ENCODE measurements at places on chromosomes 13 and 19.

DNA sequence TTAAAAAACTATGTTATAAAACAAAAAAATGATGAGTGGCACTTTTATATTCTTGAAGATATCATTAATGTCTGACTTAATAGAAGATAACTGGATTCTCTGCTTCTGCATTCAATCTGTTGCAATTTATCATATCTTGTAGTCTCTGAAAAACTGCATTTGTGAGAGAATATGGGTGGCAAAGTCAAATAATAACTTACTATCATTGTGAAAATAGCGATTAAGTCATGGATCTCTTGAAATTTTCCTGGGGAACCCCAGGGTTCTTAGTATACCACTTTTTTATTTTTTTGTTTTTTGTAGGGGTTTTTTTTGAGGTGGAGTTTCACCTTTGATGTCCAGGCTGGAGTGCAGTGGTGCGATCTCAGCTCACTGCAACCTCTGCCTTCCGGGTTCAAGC lies 127.1 kb downstream of the STOML3 start:
- H3K27ac ChIP-seq: no peak overlapping the region
- no peaks in the 10 kb centered on the region for H3K4me1 ChIP-seq
- H3K27me3 ChIP-seq: no peaks in the 10 kb centered on the region
- H3K4me3 ChIP-seq: no peak overlapping the region
- no peak for DNase-seq
- H3K36me3 ChIP-seq: peaks cover 3% of the 10 kb centered on the region

DNA sequence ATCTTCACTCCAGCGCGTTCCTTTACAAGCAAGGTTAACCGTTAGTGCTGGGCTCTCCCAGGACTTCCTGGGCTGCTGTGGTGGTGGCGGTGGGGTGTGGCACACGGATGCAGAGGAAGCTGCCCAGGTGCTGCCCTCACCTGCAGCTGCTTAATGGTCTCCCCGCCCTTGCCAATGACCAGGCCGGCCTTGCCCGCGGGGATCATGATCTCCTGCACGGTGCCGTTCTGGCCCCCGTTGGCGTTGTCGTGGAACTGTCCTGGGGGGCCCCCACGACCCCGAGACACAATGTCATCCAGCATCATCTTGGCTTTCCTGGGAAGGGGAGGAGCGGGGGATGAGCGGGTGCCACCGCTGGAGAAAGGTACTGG lies 6.1 kb downstream of the KHSRP start:
- no peak overlapping the region for H3K4me3 ChIP-seq
- peaks cover 21% of the 10 kb centered on the region for H3K4me1 ChIP-seq
- no peaks in the 10 kb centered on the region for H3K27me3 ChIP-seq
- DNase-seq: no peak
- H3K36me3 ChIP-seq: peaks cover 72% of the 10 kb centered on the region

- peaks cover 78% of the 10 kb centered on the region for H3K4me1 ChIP-seq
- H3K27ac ChIP-seq: no peak overlapping the region
- H3K4me3 ChIP-seq: peak overlapping the region; percentile 68
- no peaks in the 10 kb centered on the region for H3K36me3 ChIP-seq
- DNase-seq: peak; percentile 52
These were observed 75.9 kb downstream of the ZIC5 start for GRCh38 chr13:99895444-99896368.

DNA sequence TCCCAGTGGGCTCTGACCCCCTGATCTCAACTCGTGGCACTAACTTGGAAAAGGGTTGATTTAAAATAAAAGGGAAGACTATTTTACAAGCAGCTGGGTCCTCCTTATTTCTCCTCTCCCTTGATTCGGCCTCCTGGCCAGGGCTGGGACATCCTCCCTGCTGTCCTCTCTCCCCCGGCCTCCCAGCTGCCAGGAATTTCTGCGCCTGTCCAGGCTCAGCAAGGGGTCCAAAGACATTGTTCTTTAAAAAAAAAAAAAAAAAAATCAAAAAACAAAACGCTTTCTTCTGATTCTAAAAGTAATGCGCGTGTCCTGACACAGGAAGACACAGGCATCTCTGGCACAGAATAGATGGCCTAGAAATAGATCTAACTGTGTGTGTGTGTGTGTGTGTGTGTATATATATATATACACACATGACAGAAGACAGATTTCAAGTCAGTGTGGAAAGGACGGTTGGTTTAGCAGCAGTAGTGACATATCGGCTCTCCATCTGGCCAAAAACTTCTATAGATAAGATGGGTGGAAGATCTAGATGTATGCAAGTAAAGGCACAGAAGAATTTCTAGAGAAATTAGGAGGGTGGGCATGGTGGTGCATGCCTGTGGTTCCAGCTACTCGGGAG lies 12.3 kb upstream of the LENG8 start:
- H3K27me3 ChIP-seq: peaks cover 33% of the 10 kb centered on the region
- 0 out of 2 replicates have a peak, but pooled peaks cover 3% of the 10 kb centered on the region for H3K36me3 ChIP-seq
- H3K4me1 ChIP-seq: peaks cover 32% of the 10 kb centered on the region
- H3K27ac ChIP-seq: no peak overlapping the region

DNA sequence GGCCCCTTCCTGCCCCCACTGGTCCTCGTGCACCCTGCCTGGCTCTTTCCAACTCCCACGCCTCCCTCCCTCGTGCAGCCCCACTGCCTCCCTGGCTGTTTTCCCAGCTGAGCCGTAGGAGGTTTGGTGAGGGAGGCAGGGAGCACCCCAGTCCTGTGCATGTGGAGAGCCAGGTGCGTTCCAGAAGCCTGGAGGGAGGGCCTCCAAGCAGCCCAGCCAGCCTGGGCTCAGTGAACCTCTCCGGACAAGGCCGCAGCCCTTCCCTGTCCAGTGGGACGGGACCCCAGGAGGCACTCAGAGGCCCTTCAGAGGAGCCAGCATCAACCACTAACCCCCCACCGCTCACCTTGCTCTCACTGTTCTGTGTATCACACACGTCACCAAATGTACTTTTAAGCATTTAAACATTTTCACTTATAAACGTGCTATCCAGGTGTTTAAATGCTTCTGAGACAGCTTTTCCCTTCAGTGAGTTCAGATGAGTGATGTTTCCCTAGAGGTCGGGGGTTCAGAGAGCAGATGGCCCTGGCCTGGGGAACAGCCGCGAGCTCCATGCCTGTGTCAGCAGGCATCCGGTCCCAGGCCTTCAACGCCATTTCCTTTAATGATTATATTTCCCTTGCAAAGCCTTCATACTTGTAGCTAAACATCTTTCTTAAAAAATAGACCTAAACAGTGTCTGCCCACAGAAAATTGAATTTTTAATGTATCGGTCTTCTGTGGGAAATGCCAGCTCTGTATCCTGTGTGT lies 122.6 kb downstream of the ATP11A start:
- H3K27me3 ChIP-seq: no peaks in the 10 kb centered on the region
- peaks cover 3% of the 10 kb centered on the region for H3K4me1 ChIP-seq
- H3K27ac ChIP-seq: no peak overlapping the region
- H3K36me3 ChIP-seq: peaks cover 61% of the 10 kb centered on the region
- no peak overlapping the region for H3K4me3 ChIP-seq

DNA sequence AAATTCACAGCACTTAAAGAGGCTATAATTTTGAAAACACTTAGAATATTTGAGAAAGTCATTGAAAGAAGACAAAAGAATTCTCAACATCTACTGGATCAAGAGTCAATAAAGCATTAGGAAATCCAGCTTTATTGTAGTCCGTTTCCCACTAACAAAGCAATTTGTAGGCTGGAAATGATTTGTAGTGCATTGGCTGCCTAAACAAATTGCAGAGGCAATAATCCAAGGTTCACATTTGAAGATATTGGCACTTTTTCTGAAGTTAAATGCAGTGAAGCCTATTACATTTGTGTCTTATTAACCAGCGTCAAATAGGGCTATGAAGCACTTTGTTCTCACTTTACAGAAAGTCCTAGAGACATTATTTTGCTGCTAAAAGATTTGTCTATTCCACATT lies 848.1 kb upstream of the SLITRK1 start:
- no peak for DNase-seq
- H3K27ac ChIP-seq: no peak overlapping the region
- no peaks in the 10 kb centered on the region for H3K36me3 ChIP-seq
- H3K4me3 ChIP-seq: no peak overlapping the region
- no peaks in the 10 kb centered on the region for H3K27me3 ChIP-seq
- H3K4me1 ChIP-seq: no peaks in the 10 kb centered on the region

- no peak for DNase-seq
- no peak overlapping the region for H3K4me3 ChIP-seq
- no peak overlapping the region for H3K27ac ChIP-seq
- H3K27me3 ChIP-seq: no peaks in the 10 kb centered on the region
- no peaks in the 10 kb centered on the region for H3K36me3 ChIP-seq
These were observed 571.2 kb downstream of the LIG4 start for GRCh38 chr13:107644136-107644535.

GRCh38 chr19:41821003-41821735 lies 23.3 kb downstream of the LYPD4 start:
- no peak overlapping the region for H3K4me3 ChIP-seq
- peak; percentile 66 for DNase-seq
- no peaks in the 10 kb centered on the region for H3K4me1 ChIP-seq
- H3K27me3 ChIP-seq: peaks cover 4% of the 10 kb centered on the region
- no peak overlapping the region for H3K27ac ChIP-seq

GRCh38 chr19:2494447-2495129 lies 18.7 kb downstream of the GADD45B start:
- peak overlapping the region; percentile 66 for H3K4me3 ChIP-seq
- H3K4me1 ChIP-seq: peaks cover 18% of the 10 kb centered on the region
- no peaks in the 10 kb centered on the region for H3K36me3 ChIP-seq
- no peak overlapping the region for H3K27ac ChIP-seq

- no peak for DNase-seq
- no peaks in the 10 kb centered on the region for H3K27me3 ChIP-seq
- H3K27ac ChIP-seq: peak overlapping the region; percentile 35
- no peak overlapping the region for H3K4me3 ChIP-seq
- H3K36me3 ChIP-seq: no peaks in the 10 kb centered on the region
These were observed 44.4 kb downstream of the GPC6 start for GRCh38 chr13:93270769-93271742.

DNA sequence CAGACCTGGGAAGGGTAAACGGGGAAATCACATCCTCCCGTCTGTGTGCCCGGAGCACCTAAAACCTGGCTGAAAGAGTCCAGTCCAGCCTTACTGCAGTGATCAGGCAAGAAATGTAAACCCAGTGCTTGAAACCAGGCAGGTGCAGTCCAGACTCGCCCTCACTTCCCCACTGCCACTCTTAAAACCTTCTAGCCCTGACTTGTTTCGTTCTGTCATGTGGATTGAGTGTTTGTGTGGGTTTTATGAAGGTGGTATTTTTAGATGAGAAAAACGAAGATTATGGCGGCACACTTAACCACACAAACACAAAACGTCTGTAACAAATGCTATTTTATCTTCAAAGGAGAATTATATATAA lies 839 bp upstream of the CKAP2 start:
- no peaks in the 10 kb centered on the region for H3K27me3 ChIP-seq
- H3K4me3 ChIP-seq: peak overlapping the region; percentile 92
- H3K27ac ChIP-seq: peak overlapping the region; percentile 46

- DNase-seq: no peak
- H3K36me3 ChIP-seq: peaks cover 9% of the 10 kb centered on the region
- H3K4me3 ChIP-seq: no peak overlapping the region
- peaks cover 12% of the 10 kb centered on the region for H3K27me3 ChIP-seq
- H3K4me1 ChIP-seq: no peaks in the 10 kb centered on the region
- no peak overlapping the region for H3K27ac ChIP-seq
These were observed 14.5 kb upstream of the TSPAN16 start for GRCh38 chr19:11281356-11282049.
